A673 (cell line): ENCODE measurements at places on chromosomes 16 and 17. TPM values are rescaled to one million over a fixed set of nuclear protein-coding genes. Genes with fewer than 3 reads are reported as not detected.
A peak's percentile ranks its signal among the peaks of the same experiment; 100 is the strongest.

- peak; percentile 93 for DNase-seq
- no peaks in the 10 kb centered on the region for H3K27me3 ChIP-seq
- peaks cover 40% of the 10 kb centered on the region for H3K4me1 ChIP-seq
- H3K4me3 ChIP-seq = peak overlapping the region; percentile 91
- no peaks in the 10 kb centered on the region for H3K36me3 ChIP-seq
Measured at GRCh38 chr17:7483255-7484066, 705 bp upstream of the POLR2A start.

DNA sequence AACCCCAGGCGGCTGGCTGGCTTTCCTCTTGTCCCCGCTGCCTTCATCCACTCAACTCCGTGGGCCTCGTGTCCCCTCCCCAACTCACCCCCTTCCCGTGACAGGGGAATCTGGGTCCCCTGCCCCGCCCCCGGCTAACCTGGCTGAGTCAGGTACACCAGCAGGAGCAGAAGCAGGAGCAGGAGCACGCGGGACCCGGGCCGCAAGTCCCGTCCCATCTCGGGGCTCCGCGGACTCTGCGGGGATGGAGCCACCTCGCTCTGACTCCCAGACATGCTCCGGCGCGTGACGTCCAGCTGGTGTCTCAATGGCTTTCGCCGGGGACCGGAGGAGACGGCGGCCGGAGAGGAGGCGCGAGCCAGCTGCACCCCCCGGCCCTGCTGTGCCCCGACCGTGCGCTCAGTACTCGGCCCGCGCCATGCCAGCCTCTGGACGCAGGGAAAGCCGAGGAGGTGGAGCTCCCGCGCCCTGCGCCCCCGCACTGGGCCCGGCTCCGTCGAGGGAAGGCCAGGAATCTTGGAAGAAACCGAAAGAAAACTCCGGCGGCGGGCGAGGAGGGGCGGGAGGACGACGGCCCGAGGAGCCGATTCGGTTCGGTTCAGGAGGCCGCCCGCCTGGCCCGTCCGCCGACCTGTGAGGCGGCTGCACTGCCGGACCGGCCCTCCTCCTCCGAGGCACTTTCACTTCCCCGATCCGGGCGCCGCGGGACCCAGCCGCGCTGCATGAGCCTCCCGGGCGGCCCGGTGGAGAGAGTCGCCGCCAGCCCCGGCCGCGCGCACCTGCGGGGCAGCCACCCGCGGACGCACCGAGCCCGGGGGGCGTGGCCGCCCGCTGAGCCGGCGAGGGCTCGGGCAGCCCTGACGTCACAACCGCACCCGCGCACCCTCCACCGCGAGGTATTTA is at the start of the genes CXCL16 and ZMYND15:
Gene CXCL16, minus strand, starts transcription at position 807 of the 903 bp plus-strand sequence. Its CDS starts 589 bp downstream, at position 218.
Gene ZMYND15, plus strand, starts transcription at position 712 of the 903 bp plus-strand sequence. CDS start 716 bp downstream, outside the sequence.
- DNase-seq = peak; percentile 35
- H3K27me3 ChIP-seq = peaks cover 13% of the 10 kb centered on the region
- H3K27ac ChIP-seq = no peak within 1 kb of the TSS
- peak within 1 kb of the TSS; percentile 70 for H3K4me3 ChIP-seq
- H3K4me1 ChIP-seq = peaks cover 5% of the 10 kb centered on the region

GRCh38 chr16:75927810-75928209 is 201.5 kb upstream of the CPHXL start:
- no peak overlapping the region for H3K4me3 ChIP-seq
- H3K27me3 ChIP-seq = peaks cover 5% of the 10 kb centered on the region
- no peak for DNase-seq

GRCh38 chr17:74525781-74526288 is 5.4 kb downstream of the CD300LB start:
- H3K4me3 ChIP-seq = no peak overlapping the region
- H3K4me1 ChIP-seq = no peaks in the 10 kb centered on the region
- no peak overlapping the region for H3K27ac ChIP-seq
- DNase-seq = no peak
- H3K27me3 ChIP-seq = peaks cover 52% of the 10 kb centered on the region

GRCh38 chr17:5467416-5467815 is 1.4 kb downstream of the DHX33 start:
- peak overlapping the region; percentile 78 for H3K27ac ChIP-seq
- peaks cover under 1% of the 10 kb centered on the region for H3K36me3 ChIP-seq
- DNase-seq = no peak
- H3K4me3 ChIP-seq = peak overlapping the region; percentile 94

DNA sequence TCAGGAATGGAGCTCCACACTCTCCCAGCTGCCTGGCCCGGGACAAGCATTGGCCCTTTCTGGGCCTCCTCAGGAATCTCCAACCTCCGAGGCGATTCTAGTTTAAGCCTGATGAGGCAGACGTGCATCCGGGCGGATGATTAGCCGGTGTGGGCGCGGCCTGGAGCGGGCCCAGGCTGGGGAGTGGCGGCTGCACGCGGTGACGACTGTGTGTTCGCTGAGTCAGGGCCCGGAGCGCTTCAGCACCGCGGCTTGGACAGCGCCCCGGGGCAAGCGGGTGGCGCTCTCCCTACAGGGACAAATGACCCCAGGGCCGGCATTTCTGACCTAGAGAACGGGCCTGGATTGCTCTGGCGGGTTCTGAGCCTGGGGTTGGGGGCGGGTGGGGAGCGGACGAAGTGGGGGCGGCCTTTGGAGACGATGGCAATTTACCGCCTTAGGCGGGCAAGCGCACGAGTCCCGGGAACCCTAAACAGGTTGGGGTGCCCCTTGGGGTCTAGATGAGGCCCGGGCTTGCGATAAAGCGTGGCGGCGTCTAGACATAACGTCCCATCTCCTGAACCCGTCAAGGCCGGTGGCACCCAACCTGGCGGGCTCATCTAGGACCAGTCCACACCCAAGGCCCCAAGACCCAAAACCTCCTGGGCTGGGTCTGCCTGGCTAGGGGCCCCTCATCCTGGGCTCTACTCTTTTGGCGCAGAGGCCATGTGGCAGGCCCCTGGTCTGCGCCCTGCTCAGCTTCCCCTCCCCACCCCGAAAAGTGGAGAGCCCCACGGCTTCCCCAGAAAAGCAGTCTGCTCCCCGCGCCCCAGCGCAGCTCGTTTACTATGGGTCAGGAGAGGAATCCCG is 22.3 kb upstream of the ZNHIT3 start:
- H3K27ac ChIP-seq = no peak overlapping the region
- peaks cover 41% of the 10 kb centered on the region for H3K27me3 ChIP-seq
- peak; percentile 66 for DNase-seq
- no peaks in the 10 kb centered on the region for H3K36me3 ChIP-seq

The CCDC78 gene
- 0.28 and 1.4 TPM in 2 replicates for total RNA-seq

The MILR1 gene
- not detected in 2 replicates for total RNA-seq

- no peaks in the 10 kb centered on the region for H3K4me1 ChIP-seq
- DNase-seq = no peak
- H3K36me3 ChIP-seq = no peaks in the 10 kb centered on the region
- no peak overlapping the region for H3K4me3 ChIP-seq
Measured at GRCh38 chr17:32664936-32665583, 178.3 kb downstream of the CDK5R1 start.

The HSBP1 gene
- 163 and 175 TPM in 2 replicates for total RNA-seq

The IRX6 gene
- total RNA-seq = 0.09 TPM in 1 of 2 replicates, not detected in the other

- H3K36me3 ChIP-seq = no peaks in the 10 kb centered on the region
- no peak overlapping the region for H3K4me3 ChIP-seq
- H3K27ac ChIP-seq = no peak overlapping the region
Measured at GRCh38 chr17:17924857-17925250, 47.3 kb downstream of the TOM1L2 start.

DNA sequence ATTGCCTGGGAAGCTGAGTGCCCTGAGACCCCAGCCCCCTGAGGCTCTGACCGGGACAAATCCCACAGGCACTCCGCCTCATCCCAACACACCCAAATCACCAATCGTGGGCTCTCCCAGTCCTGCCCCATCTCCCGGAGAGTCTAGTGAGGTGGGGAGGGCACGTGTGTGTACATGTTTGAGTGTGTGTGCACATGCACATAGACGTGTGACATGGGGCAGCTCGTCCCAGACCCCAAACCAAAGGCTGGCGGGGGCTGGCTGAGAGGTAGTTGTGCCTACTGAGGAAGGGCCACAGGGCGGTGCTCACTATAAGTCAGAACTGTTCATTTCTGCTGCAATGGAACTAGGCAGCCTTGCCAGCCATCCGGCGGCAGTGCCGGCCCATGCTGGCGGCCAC is 8.6 kb downstream of the SNAI3 start:
- H3K4me1 ChIP-seq = no peaks in the 10 kb centered on the region
- no peak for DNase-seq
- H3K4me3 ChIP-seq = peak overlapping the region; percentile 12
- no peaks in the 10 kb centered on the region for H3K36me3 ChIP-seq
- H3K27ac ChIP-seq = no peak overlapping the region

The HCRT gene
- not detected in 2 replicates for total RNA-seq

DNA sequence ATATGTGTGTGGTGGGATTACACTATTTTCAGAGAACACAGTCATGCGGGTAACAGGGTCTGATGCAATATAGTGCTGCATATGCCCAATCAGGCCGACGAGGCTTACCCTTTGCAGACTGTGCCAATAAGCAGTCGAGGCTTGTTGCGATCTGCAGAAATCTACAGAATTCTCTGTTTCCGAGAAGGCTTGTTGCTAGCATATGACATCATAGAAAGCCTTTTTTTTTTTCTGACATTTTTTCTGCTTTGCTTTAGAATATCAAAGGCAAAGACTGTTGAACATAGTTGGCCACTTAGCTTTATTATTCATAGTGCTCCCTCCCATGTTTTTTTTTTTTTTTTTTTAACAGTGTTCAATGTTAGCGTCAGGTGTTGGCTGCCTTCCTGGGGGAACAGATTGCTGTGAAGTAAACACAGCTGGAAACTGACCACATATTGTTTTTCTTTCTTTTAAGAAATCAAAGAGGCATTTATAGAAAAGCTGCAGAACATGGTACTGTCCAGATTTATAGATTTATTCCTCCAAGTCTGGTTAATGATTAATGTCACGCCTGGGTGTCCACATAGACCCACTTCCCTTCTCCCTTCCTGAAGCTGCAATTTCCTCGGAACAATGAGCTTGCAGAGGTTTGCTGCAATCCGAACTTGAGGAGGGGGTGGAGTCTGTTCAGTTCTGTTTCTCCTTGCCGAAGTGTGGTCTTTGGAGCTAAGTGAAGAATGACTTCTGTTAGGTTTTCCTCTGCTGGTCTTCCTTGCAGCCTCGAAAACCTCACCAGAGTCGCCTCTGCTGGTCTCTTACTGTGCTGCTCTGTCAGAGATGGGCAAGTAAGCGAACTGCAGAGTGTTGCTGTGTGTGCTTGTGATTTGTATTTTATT is 87.3 kb downstream of the MAP2K6 start:
- DNase-seq = peak; percentile 62
- H3K27ac ChIP-seq = peak overlapping the region; percentile 49
- no peaks in the 10 kb centered on the region for H3K27me3 ChIP-seq
- H3K4me1 ChIP-seq = peaks cover 21% of the 10 kb centered on the region
- no peaks in the 10 kb centered on the region for H3K36me3 ChIP-seq

GRCh38 chr16:47624563-47624962 is 163.4 kb downstream of the PHKB start:
- no peak for DNase-seq
- no peak overlapping the region for H3K27ac ChIP-seq
- no peaks in the 10 kb centered on the region for H3K27me3 ChIP-seq
- H3K4me3 ChIP-seq = no peak overlapping the region
- no peaks in the 10 kb centered on the region for H3K4me1 ChIP-seq

The TBX21 gene
- total RNA-seq = not detected in 2 replicates

DNA sequence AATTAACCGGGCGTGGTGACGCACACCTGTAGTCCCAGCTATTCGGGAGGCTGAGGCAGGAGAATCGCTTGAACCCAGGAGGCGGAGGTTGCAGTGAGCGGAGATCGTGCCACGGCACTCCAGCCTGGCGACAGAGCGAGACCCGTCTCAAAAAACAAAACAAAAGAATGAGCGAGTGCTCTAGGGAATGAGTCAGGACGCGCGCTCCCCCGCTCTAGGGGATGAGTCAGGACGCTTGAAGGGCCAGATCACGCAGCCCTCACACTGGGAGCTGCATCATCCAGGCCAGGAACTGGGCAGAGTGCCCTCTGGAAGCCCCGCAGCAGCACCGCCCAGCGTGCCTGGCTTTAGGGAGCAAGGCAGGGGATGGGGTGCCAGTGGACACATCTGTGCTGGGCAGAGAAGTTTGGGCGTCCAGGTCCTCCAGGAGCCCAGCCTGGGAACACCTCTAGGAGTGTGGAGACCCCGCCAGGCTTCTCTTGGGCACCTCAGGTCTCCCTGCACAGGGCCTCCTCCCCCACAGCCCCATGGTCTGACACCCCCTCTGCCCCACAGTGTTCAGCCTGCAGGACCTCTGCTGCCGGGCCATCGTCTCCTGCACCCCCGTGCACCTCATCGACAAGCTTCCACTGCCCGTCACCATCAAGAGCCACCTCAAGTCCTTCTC is 3.9 kb upstream of the WFIKKN1 start:
- no peak overlapping the region for H3K4me3 ChIP-seq
- no peaks in the 10 kb centered on the region for H3K27me3 ChIP-seq
- peaks cover 4% of the 10 kb centered on the region for H3K36me3 ChIP-seq
- no peak overlapping the region for H3K27ac ChIP-seq

The STX1B gene
- total RNA-seq = 0.62 and 1.1 TPM in 2 replicates

DNA sequence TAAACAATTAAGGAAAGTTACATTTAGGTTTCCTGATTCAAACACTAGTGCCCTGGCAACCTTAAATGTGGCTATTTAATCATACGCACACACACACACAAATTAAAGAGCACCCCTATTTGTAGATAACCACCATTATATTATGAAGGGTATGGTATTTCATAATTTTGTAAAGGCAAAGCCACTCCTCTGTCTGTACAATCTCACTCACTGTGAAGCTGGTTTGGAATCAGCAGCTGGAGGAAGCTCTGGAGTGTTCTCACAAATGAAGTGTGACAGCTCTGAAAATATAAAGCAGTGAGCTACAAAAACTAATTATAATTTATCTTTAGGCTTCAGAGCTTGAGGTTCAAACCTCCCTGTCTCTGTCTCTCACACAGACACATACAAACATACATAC is 57.9 kb upstream of the KCNJ16 start:
- no peaks in the 10 kb centered on the region for H3K27me3 ChIP-seq
- no peak for DNase-seq
- no peaks in the 10 kb centered on the region for H3K4me1 ChIP-seq
- H3K4me3 ChIP-seq = no peak overlapping the region
- H3K36me3 ChIP-seq = no peaks in the 10 kb centered on the region

The ERN2 gene
- not detected in 2 replicates for total RNA-seq

- peak overlapping the region; percentile 39 for H3K4me3 ChIP-seq
- H3K4me1 ChIP-seq = peaks cover 5% of the 10 kb centered on the region
- DNase-seq = no peak
- H3K36me3 ChIP-seq = no peaks in the 10 kb centered on the region
- no peak overlapping the region for H3K27ac ChIP-seq
- H3K27me3 ChIP-seq = peaks cover 36% of the 10 kb centered on the region
Measured at GRCh38 chr16:4936181-4936990, 562 bp downstream of the PPL start.

The TGFB1I1 gene
- 3.3 and 3.8 TPM in 2 replicates for total RNA-seq
